ENCODE measurements at places on chromosomes 5 and 9.

- DNase-seq: no peak
These were observed 267.8 kb upstream of the ZNF608 start for GRCh38 chr5:125014202-125014601.

- peak; percentile 14 for DNase-seq
These were observed 1.4 kb downstream of the CHD1 start for GRCh38 chr5:98927242-98927988.

DNA sequence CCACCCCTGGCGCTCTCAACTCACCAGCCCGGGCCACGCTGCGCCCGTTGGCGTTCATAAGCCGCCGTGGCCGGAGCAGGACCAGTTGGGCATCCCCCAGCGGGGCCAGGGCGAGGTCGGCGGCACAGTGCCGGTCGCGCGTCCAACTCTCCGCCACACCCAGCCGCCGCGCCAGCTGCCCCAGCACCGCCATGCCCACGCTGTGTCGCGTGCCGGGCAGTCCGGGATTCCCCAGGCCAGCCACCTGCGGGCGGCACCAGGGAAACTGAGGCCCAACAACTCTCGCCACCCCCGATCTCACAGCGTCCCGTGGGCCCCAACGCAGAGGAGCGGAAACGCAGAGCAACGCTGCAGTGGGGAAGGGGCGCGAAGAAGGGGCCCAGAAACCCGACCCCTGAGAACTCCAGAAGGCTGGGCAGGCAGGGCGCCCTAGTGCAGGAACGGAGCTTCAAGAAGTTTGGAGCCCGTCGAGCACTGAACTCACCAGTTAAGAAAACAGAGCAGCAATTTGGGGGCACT, 453 bp downstream of the PTRH1 start:
- DNase-seq: no peak

DNA sequence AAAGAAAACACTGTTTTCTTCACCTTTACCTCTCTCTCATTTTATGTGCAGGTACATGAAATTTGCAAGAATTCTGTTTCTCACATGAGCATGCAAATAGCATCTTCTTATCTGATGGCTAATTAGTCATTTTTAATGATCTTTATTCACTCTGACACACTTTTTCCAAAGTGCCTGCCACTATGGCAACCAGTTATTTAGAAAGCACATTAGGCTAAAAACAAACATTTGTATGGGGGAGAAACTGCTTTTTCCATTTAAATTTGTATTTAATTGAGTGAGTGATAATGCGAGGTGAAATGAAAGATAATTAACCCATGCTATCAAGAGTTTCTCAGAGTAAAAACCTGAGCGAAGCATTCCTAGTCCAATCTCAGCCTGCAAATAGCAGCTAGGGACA, 365.0 kb downstream of the MAT2B start:
- DNase-seq: no peak

DNA sequence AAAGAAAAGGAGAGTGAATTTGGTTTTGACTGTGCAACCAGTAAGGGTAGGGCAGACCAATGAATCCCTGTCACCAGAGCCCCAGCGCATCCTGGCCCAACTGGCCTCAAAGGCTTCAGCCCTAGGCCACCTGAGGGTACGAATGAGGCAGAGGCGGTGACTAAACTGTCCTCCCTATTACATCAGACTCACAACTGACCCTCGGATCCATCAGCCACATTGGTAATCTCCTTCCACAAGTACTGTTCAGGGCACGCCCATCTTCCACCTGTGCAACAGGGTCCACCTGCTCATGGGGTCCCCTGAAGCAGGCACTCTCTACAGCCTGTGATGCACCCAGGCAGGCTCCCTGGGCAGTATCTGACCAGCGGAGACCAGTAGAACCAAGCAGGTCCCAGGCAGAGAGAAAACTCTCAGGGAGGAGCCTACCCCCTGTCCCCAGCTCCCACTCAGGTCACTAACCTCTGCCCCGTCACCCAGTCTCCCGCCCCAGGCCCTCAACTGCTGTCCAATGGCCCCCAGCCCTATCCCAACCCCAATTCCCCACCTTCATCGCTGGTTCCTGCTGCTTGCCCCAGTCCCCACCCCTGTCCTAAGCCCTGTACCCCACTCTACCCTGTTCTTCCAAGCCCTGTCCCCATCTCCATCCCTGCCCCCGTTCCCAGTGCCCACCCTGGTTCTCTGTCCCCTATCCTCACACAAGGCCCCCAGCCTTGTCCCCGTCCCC, 904 bp downstream of the EDF1 start:
- no peak for DNase-seq

- no peak for DNase-seq
These were observed 229.6 kb upstream of the ZNF608 start for GRCh38 chr5:124976086-124976485.

DNA sequence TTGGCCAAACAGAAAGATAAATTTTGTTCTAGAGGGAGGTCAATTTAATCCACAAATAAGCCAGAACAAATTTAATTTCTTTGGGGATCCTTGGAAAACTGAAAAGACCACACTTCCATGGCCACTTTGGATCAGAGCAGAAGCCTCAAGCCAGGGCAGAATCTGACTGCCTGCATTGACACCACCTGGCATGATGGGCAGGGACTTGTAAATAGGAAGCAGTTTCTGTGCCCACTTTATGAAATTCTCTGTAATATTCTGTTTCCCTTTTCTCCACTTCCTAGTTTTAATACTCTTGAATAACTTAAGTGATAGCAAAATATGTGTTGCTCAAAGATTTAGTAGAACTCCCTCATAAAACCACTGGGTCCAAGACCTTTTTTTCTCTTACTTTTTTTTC, 6.7 kb upstream of the TMEM252 start:
- no peak for DNase-seq

DNA sequence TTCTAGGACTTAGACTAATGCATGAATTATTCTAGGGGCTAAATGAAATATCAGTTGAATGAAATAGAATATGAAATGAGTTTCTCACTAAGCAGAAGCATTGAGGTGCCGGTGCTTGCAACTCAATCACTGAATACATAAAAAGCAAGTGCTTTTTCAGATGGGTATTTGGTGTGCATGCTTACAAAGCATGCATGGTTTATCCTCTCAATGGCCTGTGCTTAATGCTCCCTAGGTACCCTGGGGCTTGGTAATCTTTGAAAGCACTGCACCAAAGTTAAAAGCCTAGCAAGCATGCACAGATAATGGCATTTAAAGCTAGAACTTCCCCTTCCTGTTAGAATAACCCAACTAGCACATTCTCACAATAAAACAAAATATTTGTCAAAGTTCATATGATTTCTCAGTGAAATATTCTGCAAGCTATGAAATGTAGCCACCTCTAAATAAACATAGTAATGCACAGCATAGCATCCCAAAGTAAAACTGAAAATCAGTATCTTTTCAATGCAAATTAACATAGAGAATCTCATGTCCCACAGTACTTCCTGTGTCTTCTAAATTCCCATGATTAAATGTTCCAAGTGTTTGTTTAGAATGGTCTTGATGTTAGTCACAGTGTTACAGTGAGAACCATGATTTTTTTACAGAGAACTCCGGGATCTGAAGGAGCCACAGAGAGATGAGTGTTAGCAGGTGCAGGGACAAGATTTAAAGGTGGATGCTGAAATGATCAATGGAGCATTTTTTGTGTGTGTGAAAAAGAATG, 143.4 kb upstream of the CDH6 start:
- no peak for DNase-seq

DNA sequence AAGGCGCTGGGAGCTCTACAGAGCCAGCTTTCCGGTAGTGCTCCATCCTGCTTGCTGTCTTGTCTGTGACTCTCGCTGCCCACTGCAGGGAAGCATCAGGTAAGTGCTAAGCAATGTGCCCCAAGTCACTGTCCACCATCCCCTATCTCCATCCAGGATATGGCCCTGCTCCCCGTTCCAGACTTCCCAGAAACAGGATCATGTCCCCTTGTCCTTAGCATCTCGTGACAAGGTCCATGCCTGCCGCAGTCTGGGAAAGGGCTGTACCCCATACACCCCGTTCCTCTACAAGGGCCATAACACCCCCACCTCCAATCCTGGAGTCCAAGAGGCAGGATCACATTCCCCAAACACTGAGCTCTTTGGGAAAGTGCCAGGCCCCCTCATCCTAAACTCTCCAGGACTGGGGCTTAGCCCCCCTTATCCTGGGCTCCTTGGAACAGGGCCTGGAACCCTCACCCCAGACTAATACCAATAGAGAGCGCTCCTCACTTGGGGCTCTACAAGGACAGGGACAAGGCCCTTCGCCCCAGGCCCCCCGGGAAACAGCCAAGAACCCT, 566 bp downstream of the RPP25L start:
- DNase-seq: no peak

- no peak for DNase-seq
These were observed 379.0 kb upstream of the RPS23 start for GRCh38 chr5:82657033-82657699.

DNA sequence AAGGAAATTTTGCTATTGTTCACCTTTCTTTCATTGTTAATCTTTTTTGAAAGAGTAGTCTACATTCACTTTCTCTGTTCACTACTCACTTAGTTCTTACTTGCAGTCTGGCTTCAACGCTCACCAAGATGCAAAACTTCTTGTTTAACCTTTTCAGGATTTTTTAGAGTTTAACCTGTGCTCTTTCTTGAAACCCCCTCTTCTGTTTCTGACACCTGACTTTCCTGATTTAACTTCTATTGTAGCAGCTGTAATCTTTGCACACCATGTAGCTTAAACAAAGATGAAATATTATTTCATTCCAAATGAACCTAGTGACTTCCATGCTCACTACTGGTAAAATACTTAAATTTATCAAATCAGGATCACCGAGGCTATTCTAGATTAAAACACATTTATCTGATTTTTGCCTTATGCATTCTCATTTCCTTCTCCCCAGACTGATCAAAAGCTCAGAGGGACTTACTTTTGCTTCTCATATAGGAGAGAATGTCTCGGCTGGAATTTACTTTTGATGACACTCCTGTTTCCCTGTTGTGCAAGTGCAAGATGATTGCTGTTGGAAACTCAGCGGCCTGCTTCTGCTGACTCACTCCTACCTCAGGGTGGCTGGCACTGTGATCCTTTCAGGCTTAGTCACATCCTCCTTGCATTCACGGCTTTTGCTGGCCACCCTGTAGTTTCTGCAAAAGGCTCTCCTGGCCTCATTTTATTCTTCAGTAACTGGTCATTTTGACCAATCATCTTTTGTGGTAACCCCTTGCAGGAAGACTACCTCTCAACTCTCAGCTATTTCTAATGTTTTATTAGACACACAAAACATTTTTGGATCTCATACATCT, 109.3 kb upstream of the IFNE start:
- DNase-seq: no peak

- DNase-seq: peak; percentile 75
These were observed 7.0 kb downstream of the UNC5A start for GRCh38 chr5:176817369-176817840.

- peak; percentile 6 for DNase-seq
These were observed 202.9 kb downstream of the NR2F1-AS1 start for GRCh38 chr5:93378073-93378472.

DNA sequence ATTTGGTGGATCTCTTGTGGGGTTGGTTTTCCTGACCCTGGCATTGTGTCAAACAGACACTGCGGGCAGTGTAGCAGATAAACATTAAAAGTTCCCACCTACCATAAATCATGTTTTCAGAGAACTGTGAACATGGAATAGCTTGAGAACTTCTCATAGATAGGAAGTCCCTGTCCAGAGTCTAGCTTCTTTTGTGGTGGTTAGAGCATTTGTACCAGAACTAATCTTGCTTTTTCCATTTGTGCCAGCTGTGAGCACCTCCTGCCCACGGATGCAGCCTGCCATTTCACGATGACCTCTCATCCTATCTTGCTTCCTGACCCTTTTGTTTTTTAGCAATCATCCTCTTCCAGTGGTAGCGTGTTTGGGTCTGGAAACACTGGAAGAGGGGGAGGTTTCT, 61.4 kb downstream of the FAM78A start:
- DNase-seq: no peak

- no peak for DNase-seq
These were observed 782.9 kb downstream of the CDH12 start for GRCh38 chr5:22070186-22070728.

DNA sequence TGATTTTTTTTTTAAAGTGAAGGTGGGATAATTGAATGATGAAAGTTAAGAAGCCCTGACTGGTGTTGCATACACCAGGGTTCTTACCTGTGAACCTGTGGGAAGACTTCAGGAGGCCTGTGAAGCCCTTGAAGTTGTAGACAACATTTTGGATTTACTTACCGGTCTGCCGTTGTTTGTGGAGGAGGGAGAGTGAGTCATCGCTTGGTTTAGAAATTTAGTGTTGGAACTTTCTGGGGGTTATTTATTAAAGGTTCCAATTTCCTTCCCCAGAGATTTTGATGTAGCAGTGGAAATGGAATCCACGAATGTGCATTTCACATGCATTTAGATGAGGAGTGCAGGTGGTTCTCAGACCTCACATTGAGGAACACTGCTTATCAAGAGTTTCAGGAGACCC, 49.6 kb downstream of the ARHGAP26 start:
- DNase-seq: no peak

- DNase-seq: no peak
These were observed 590.8 kb upstream of the BRINP1 start for GRCh38 chr9:119959846-119960545.

GRCh38 chr9:127595611-127596010, 16.5 kb upstream of the STXBP1 start:
- DNase-seq: no peak

GRCh38 chr9:94210616-94211603, 48.2 kb upstream of the ZNF169 start:
- DNase-seq: no peak

DNA sequence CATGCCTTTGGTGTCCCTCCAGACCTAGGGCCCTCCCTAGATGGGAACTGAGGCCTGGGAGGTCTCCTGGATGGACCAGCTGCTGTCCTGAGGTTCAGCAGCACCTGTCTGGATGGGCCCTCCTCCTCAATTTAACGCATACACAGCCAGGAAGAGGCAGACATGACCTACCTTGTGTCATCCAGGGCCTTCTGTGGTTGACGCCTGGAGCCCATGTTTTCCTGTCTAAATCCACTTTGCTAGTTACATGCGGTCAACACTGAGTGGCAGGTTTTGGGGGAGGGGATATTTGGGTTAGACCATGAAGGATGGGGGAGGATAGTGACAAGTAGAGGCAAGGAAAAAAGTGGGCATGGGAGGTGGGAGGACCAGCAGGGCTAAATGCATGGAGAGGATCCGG, 3.1 kb upstream of the STC2 start:
- DNase-seq: no peak

GRCh38 chr9:91255327-91255726, 106.4 kb downstream of the AUH start:
- DNase-seq: no peak

DNA sequence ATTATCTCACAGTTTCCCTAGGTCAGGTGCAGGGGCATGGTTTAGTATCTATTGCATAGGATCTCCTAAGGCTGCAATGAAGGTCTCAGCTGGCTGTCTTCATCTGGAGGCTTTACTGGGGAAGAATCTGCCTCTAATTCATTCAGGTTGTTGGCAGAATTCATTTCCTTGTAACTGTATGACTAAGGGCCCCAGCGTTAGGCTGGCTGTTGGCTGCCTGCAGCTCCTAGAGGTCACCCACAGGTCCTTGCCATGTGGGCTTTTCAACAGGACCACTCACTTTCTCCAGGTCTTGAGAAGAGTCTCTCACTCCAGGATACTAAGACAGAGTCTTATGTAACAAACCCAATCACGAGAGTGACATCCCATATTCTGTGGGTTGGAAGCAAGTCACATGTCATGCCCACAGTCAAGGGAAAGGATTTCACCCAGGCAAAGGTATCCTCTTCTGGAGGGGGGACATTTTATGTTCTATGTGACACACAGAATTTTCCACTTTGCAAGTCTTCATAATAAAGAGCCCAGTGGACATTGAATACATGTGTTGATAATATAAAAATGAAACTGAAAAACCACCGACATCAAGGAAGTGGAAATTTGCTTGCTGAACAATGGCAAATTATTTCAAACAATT, 38.2 kb downstream of the HMHB1 start:
- no peak for DNase-seq

GRCh38 chr5:150227606-150228273, 37.9 kb downstream of the SLC6A7 start:
- DNase-seq: no peak
